ENCODE measurements at places on chromosomes 6 and 20.

DNA sequence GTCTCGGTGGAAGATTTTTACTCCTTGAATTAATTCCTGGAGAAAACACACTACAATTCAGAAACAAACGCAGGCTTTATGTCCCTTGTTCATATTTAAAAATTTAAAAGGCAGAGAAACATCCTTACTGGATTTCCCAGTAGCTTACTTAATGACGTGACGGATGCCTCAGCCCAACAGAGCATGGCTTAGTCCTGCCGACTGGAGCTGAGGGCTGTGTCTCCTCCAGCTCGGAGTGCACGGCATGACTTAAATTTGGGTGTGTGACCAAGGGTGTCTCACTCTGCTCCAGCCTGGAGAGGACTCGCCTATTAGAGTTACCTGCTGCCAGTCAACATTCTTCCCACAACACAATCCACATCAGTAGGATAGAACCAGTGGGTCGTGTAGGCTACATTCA is 107.1 kb downstream of the PSMB1 start:
- no peak for DNase-seq

GRCh38 chr6:54193560-54193959 is 82.3 kb downstream of the MLIP start:
- no peak for DNase-seq

- DNase-seq: no peak
Observed at GRCh38 chr6:414447-414846, 22.9 kb downstream of the IRF4 start.

- no peak for DNase-seq
Observed at GRCh38 chr6:168377484-168377855, 57.9 kb upstream of the DACT2 start.

- DNase-seq: no peak
Observed at GRCh38 chr20:59575653-59576052, 28.7 kb upstream of the PHACTR3 start.

GRCh38 chr20:404088-404487 is 4.0 kb upstream of the RBCK1 start:
- no peak for DNase-seq

DNA sequence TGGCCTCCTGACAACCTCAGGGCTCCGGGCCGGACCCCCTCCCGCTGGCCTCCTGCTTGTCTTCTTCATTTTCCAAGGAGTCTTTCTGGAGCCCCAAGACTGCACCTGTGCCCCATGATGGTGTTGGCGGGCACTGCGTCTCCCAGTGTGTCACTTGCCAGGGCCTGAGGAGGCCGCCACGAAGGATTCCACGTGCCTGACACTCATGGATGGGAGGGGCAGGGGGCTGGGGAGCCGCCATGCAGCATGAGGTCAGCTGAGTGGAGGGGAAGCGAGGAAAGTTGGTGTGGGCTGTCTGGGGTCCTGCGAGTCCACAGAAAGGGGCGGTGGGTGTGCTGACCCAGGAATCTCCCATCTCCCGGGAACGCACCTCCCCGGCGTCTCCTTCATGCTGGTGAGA is 165.7 kb downstream of the SMOC2 start:
- no peak for DNase-seq

- DNase-seq: no peak
Observed at GRCh38 chr6:149898966-149899365, 1.1 kb upstream of the RAET1E start.

- no peak for DNase-seq
Observed at GRCh38 chr6:3742426-3743344, 8.8 kb downstream of the PXDC1 start.

- DNase-seq: no peak
Observed at GRCh38 chr20:59159493-59160376, 3.9 kb upstream of the ZNF831 start.

DNA sequence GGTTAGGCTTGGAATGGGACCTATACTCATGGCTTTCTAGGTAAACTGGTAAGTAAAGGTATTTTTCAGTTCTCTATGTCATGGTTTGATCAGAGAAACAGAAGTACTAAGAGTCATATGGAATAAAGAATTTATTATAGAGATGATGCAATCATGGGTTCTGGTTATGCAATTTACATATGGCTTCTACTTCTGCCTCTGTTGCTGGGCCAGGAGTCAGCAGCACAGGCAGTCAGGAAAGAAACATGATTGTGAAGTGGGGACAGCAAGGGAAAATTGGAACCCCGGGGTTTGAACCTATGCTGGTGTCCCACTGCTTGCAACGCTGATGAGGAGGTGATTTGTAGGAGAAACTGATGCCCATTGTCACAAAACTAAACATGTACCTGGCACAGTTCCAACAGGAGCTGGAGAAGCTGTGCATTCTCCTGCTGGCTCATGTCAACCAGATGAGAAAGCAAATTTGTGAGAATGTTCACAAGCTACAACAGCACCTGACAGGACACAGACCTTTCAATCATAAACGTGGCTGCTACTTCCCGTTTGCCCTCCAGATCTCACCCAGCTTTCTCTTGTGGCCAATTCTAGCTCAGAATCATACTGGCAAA is 887.1 kb downstream of the TFAP2A start:
- DNase-seq: no peak

DNA sequence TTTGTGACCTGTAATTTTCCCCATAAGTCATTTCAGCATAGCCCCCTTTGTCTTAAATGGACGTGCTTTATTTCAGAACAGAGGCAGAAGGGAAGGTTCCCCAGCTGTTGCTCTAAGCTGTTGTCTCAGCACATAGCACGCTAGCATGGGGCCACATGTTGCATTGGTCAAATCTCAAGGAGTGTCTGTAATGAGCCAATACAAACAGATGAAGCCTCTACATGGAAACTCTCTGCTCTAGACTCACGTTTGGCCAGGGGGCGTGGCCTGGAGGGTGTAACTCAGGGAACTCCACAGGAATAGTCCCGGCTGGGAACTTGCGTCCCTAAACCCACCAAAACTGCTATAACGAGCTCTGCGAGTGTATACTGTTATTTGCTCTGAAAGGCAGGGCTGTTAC is 35.2 kb upstream of the SLC22A2 start:
- no peak for DNase-seq

DNA sequence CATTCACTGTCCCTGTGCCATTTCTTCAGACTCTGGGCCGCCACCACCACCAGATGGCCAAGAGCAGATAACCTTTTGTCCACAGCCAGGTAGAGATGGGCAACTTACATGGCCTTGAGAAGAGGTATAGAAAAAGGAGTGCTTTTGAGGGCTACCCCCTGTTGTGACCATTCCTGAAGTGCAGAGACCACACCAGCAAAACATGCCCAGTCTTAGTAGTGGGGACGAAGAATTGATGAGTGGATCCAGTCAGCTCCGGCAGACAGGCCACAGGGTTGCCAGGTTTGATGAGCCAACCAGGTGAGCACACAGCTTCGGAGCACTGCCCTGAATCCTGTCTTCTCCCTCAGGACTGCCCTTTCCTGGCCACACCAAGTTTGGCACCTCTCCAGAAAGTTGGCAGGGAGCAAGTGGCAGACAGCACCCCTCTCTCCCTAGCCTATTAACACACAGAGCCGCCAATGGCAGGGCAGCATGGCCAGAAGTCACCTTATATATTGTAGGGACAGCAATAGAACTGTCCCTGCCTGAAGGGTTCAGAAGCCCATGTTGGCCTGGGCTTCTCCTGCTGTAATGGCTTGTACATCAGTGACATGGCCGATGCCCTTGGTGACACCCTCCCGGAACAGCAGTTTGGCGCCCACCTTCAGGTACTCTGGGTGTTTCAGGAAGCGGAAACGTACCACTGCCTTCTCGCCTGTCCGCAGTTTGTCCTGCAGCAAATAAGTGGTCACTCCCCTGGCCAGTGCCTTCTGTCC is 7.8 kb downstream of the GTPBP2 start:
- no peak for DNase-seq

DNA sequence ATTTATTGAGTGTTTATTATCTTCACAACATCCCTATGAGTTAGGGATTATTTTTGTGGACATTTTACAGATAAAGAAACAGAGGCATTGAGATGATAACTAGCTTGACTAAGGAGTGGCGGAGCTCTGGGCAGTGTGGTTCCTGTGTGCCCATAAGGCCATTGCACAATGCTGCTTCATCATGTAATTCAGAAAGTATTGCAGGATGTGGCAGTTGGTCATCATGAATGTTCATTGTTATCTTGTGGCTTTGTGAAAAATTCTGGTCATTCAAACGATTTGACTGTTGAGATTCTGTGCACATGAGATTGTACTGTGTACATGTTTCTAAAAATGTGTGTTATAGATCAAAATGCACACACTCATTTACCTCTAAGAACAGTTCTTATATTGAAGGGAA is 150.8 kb downstream of the ESR1 start:
- no peak for DNase-seq

GRCh38 chr20:44460795-44461141 is 14.9 kb upstream of the TTPAL start:
- DNase-seq: no peak

DNA sequence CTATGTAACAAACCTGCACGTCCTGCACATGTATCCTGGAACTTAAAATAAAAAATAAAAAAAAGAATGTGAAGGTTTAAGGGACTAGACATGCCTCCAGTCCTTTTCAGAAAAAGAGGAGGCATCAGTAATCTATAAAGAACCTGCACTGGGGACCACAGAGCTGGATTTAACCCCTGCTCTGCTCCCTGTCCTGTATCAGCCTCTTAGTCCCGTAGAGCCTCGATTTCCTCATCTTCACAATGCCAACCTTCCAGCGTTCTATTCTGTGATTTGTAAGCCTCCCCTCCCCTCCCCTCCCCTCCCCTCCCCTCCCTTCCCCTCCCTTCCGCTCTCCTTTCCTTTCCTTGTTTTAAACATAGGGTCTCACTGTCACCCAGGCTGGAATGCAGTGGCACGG is 31.1 kb upstream of the TMEM181 start:
- DNase-seq: no peak

DNA sequence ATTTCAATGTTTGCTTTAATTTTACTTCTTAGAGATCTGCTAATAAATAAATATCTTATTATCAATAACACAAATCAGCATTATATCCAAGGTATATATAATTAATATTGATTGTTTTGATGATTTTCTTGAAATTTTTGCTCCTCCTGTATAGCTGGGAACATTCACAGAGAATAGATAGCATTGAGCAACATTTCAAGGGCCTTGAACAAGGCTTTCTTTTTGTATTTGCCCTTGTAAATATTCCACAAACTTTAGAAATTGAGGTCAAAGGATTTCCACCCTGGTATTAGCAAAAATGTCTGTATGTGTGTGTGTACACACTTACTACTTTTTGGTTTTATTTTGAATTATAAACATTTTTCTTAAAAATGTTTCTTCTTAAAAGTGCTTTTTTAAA is 205.6 kb downstream of the EYA4 start:
- no peak for DNase-seq

DNA sequence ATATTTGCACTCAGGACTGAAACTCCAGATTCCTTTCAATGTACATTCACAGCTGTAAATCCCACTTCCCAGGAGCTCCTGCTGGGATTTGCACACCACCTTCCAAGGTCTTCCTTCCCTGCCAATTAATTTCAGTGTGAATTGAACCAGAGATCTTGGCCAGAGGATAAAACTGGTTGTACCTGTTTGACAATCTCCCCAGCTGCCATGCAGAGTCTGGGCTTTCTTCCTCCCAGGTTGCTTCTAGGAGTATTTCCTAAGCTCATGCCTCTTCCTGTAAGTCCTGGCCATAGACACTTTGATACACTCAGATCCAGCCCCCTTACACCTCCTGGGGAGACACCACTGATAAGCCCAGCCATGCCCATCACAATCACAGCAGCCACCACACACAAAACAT is 15.6 kb downstream of the MAFB start:
- no peak for DNase-seq

- no peak for DNase-seq
Observed at GRCh38 chr20:434661-435419, 26.7 kb downstream of the RBCK1 start.

GRCh38 chr20:20404633-20405032 is 36.7 kb downstream of the INSM1 start:
- no peak for DNase-seq

GRCh38 chr20:51906679-51907078 is 104.4 kb upstream of the SALL4 start:
- no peak for DNase-seq

- no peak for DNase-seq
Observed at GRCh38 chr20:58699623-58700107, 7.1 kb downstream of the NPEPL1 start.

GRCh38 chr6:88870717-88871330 is 92.6 kb downstream of the RNGTT start:
- no peak for DNase-seq

DNA sequence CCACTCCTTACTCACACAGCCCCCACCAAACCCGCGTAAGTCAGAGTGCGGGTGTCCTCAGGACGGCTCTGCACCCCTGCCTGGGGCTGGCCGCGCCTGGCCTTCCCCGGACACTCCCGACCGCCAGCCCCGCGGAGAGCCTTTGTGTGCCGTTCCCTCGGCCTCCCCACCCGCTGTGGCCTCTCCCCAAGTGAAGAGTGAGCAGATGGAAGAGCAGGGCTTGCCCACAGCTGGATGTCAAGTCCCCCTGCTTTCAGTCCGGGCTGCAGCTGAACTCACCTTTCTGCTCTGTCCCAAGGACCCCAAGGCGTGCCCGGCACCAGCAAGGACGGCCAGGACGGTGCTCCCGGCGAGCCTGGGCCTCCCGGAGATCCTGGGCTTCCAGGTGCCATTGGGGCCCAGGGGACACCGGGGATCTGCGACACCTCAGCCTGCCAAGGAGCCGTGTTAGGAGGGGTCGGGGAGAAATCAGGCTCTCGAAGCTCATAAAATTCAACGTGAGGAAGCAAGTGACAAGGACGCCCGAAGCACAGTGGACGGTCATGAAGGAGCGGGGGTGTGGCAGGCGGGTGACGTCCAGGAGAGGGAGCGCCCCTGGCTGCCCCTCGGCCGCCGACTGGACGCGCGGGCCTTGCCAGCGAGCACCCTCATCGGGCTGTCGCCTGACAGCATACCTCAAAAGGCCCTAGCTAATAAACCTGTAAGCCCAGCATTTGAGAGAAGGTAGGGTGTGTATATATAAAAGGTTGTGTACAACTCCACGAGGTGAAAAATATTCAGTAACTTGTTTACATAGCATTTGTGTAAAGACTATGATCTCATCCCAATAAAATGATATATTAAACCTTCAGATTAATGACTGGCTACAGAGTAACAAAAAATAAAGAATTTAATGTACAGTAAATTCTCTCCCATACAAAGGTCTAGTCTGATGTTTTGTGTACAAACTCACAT is 21.1 kb downstream of the TCFL5 start:
- DNase-seq: no peak

DNA sequence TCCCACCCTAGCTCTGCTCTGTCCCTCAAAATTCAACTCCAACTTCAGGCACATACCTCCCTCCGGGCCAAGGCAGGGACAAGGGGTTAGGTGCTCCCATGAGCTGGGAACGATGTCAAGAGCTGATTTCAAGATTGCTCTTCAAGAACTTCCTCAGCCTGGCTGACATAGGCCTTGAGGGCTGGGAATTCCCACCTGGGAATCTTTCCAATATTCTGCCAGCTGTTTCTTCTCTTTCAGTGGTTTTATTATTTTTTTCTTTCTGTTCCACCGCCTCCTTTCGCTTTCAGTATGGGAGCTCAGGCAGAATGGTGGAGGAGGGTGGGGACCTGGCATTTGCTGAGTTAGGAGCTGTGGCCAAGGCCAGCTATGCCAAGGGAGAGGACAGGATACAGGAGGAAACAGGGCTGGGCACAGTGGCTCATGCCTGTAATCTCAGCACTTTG is 33.7 kb downstream of the SRSF3 start:
- no peak for DNase-seq

- no peak for DNase-seq
Observed at GRCh38 chr6:158058171-158058651, 76.5 kb downstream of the SYNJ2 start.

- no peak for DNase-seq
Observed at GRCh38 chr20:53533500-53533899, 60.1 kb downstream of the ZNF217 start.
